ENCODE measurements at places on chromosomes 11 and 22.

- no peak for DNase-seq
Observed at GRCh38 chr22:32023251-32023827, 19.7 kb upstream of the SLC5A1 start.

GRCh38 chr11:16713594-16713993 is 24.9 kb upstream of the C11orf58 start:
- no peak for DNase-seq

DNA sequence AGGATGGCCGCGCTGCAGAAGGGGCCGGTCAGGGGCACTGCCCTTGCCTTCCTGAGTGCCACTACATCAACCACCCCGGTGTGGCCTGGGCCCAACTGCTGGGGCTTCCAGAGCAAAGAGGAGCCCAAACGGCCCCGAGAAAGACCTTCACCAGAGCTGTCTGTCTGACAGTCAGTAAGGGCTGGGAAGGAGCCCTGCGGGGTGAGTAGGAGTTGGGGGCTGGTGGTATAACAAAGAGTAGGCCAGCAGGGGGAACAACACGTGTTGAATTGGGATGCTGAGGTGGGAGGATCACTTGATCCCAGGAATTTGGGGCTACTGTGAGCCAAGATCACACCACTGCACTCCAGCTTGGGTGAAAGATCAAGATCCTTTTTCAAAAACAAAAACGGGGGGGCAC is 3.9 kb downstream of the GSTT4 start:
- DNase-seq = peak; percentile 20

DNA sequence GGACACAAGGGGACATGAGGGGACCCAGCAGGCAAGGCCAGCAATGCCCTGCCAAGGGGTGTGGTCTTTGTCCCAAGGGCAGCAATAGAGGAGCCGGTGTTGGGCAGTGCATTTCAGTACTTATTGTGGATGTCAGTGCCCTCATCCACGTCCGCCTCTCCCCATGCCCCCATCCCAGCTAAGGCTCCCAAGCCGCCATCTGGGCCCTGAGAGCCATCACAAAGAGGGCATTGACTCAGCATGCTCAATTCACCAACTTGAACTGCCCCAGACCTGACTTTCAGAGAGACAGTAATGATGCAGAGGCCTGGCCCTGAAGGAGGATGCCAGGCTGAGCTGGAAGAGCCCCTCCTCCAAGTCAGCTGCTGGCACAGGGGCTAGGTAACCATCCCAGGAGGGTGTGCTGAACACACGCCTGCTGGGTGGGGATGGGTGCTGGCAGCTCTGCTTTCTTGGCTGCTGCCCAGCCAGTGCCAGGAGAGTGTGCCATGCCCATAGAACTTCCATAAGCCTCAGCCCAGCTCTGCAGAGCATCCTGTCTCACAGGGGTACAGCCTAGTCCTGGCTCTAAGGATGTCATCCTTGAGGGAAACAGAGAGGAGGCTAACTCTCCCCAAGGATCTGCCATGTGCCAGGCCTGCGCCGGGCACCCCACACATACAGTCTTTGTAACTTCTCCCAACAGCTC is 46.5 kb downstream of the PDE2A start:
- DNase-seq = no peak
